ENCODE measurements at places on chromosomes 2 and 18.

DNA sequence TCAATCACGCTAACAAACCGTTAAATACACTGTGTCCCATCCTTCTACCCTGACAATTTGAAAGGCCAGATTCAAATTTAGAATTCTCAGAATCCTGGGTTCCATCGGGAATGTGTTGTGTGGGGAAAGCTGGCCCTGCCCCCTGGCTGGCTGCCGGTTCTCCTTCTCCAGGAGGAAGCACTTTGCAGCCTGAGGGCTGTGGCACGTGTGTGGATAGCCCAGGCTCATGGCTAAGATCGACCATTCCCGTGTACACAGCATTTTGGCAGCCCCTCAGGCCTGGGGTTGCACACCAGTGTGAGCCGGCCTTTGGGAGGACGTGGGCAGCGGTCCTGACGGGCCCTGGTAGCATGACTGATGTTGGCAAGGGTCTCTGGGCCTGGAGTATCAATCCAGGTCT, 51.0 kb upstream of the ROCK2 start:
- no peak for DNase-seq

- DNase-seq, result no peak
Observed at GRCh38 chr2:127508631-127509034, 17.7 kb downstream of the IWS1 start.

DNA sequence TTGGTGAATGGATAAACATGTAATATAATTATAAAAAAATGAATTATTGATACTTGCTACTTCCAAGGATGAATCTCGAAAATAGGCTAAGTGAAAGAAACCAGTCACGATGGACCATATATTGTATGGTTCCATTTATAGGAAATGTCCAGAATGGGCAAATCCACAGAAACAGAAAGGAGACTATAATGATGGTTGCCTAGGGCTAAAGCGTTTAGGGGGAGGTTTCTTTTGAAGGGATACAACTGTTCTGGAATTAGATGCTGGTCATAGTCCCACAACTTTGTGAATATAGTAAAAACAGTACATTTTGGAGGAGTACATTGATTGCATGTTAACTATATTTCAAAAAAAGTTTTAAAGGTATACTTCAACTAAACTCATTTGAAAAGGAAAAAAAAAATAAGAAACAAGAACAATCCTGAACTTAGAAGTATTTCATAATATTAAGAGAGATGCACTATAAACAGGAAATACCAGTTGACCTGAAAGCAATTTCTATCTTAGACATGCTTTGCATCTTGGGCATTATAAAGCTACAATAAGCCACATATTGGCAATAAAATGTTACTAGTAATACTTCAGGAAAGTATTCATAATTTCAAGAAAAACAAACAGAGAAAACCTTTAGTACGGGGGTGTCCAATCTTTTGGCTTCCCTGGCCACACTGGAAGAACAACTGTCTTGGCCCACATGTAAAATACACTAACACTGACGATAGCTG, 130.0 kb downstream of the C2orf74 start:
- DNase-seq, result no peak

GRCh38 chr2:49289711-49290110, 135.4 kb upstream of the FSHR start:
- no peak for DNase-seq

DNA sequence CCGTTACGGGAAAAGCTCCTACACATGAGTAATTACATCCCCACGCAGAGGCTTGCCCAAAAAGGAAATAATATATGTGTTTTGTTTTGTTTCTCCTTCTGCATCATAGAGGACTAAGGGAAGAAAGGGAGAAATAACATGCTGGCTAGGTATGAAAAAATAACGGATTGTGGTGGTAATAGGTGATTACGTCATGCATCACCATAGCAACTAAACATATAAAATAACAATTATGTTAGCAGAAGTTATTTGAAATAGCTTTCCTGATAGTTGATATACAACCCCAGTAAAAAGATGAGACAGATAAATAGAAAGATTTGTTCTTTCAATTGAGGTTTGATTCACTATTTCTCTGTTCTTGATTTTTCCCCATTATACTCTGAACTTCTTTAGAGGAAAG, 518.0 kb downstream of the ZNF516 start:
- DNase-seq, result no peak

All from stimulated activated CD8-positive, alpha-beta memory T cell treated with anti-CD3 and anti-CD28 coated beads, Interleukin-7, amount 100 ng/mL, for 24 hours (primary cell).